ENCODE measurements at places on chromosomes 2 and 18.

- DNase-seq, result no peak
These were observed 32.8 kb downstream of the FAM178B start for GRCh38 chr2:96953611-96953978.

GRCh38 chr18:274313-274712, 6.5 kb upstream of the THOC1 start:
- DNase-seq, result no peak

DNA sequence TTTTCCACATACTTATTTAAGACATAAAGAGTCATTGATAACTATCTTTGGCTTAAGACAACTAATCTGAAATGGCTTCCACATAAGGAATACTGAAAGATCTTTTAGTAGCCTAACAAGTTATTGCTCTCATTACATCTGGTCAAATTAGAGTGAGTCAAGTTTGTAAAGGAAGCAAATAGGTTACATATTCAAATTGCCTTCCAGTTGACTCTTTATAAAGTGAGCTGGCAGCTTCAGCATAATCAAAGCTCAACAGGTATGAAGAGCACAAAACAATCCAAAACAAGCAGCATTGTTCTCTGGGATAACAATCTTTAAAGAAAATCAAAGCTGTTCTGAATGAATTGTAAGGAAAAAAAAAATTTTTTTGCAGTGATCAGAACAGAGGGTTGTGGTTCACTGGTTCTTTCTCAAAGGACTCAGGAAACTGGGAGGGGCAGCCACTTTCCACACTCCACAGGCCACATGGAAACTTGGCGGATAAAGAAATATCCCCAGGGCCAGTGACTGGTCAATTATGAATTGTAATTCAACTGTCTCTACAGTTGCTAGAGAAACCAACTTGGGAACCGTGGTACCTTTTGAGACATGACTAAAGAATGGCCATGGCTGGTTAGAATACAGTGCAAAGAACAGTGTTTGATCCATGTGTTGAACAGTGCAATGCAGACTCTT, 369.3 kb upstream of the KCNH7 start:
- no peak for DNase-seq

GRCh38 chr18:54453996-54454395, 96.3 kb downstream of the C18orf54 start:
- DNase-seq, result no peak

GRCh38 chr2:189164746-189165145, 14.8 kb downstream of the COL5A2 start:
- no peak for DNase-seq

- no peak for DNase-seq
These were observed 1588.9 kb upstream of the TMEFF2 start for GRCh38 chr2:193783681-193784080.

Data from CD4-positive, alpha-beta T cell treated with Interleukin-17A for 1 hour (primary cell).